Stimulated activated CD4-positive, alpha-beta T cell treated with anti-CD3 and anti-CD28 coated beads, Interleukin-1b, Interleukin-23, amount 100 ng/mL, for 48 hours (primary cell): ENCODE measurements at places on chromosomes 11 and 22.

GRCh38 chr11:119476666-119477331, 53.8 kb upstream of the THY1 start:
- no peak for DNase-seq

DNA sequence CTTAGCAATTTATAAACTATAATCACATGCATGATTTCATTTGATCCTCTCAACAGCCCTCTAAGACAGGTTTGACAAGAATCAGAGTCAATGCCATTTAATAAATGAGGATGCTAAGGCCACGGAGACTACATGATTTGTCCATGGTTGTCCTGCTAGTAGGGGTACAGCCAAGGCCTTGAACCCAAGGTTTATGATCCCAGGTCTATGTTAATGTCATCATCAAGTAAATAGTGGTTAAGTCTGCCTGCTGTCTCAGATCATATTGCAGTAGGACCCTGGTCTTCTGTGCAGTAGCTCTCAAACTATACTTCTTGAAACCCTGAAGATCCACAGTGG, 17.7 kb upstream of the SYTL2 start:
- no peak for DNase-seq

DNA sequence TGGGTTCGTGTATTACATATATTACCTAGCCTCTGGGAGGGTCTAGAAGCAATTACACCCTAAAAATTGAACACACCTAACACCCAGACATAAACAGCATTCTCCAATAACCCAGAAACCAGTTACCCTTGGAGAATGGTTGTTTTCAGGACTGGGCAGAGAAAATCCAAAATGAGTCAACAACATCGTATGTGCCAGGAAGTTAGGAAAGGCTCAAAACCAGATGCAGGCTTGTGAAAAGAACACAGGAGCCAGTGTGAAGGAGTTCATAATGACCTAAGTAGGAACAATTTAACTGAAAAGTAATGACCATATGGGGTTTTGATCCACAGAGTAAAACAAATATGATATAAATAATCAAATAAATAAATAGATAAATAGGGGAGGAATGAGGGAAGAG, 5.1 kb upstream of the CLPB start:
- DNase-seq: no peak

- no peak for DNase-seq
These were observed 3.1 kb upstream of the PTGDR2 start for GRCh38 chr11:60858731-60859464.

DNA sequence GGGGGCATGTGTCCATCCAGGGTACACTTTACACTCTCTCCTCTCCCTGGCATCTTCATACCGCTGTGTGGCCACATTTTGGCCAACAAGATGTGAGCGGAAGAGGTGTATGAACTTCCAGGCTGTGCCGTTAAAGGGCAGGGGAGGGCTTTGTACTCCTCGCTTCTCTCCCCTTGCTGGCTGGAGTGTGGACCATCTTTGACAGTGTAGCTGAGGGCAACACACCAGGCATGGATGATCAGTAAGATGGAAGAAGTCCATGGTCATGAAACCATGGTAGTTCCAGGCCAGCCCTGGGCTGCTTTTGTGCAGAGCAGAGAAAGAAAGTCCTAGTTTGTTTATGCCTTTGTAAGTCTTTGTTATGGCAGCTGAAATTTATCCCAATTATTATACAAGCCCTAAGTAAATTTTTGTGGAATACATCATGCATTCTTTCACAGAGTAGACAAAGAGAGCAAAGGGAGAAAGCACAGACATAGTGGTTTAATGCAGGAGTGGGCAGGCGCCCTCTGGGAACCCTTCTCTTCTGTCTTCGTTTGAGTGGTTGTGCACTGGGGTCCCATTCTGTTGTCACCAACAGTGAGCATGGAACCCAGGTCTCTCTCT, 70.4 kb downstream of the FBXO7 start:
- no peak for DNase-seq

- DNase-seq: no peak
These were observed 38.0 kb downstream of the PHF21B start for GRCh38 chr22:44971651-44972362.

GRCh38 chr11:1167751-1168231, 10.0 kb downstream of the MUC5AC start:
- DNase-seq: no peak

GRCh38 chr11:67449116-67449844, 3.2 kb downstream of the GPR152 start:
- DNase-seq: no peak

DNA sequence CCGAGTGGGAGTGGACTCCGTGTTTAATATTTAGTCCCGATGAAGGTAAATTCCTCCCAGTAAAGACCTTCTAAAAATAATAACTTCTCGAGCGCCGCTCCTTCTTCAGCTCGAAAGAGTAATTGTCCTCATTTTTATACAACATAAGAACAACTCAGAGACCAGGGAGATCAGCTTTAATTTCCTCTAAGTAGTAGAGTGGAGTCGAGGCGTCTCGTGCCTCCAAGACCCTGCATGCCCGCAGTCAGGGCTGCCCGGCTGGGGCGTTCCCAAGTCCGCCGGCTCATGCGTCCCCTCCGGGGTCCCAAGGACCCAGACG, 7.8 kb downstream of the WT1 start:
- DNase-seq: no peak
